Stimulated activated CD8-positive, alpha-beta memory T cell treated with anti-CD3 and anti-CD28 coated beads, Interleukin-2, amount 100 ng/mL, for 1 hour (primary cell): ENCODE measurements at places on chromosomes 2 and 18.

DNA sequence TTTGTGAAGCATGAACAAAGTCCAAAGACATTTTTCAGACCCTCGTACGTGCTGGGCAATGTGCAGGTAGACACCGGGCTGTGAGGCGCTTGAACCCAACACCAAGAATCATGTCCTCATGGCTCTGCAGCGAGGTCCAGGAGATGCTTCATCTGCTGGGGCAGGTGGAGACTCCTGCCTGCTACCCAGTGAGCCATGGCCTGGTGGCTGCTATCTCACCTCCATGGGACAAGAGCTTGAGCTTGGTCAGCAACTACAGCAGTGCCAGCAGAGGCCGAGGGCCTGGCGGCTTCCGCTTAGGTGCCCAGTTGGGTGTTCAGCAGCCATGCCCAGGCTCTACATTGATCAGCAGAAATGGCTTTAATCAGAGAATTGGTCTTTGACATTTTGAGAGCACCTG lies 281.0 kb upstream of the HS6ST1 start:
- no peak for DNase-seq

DNA sequence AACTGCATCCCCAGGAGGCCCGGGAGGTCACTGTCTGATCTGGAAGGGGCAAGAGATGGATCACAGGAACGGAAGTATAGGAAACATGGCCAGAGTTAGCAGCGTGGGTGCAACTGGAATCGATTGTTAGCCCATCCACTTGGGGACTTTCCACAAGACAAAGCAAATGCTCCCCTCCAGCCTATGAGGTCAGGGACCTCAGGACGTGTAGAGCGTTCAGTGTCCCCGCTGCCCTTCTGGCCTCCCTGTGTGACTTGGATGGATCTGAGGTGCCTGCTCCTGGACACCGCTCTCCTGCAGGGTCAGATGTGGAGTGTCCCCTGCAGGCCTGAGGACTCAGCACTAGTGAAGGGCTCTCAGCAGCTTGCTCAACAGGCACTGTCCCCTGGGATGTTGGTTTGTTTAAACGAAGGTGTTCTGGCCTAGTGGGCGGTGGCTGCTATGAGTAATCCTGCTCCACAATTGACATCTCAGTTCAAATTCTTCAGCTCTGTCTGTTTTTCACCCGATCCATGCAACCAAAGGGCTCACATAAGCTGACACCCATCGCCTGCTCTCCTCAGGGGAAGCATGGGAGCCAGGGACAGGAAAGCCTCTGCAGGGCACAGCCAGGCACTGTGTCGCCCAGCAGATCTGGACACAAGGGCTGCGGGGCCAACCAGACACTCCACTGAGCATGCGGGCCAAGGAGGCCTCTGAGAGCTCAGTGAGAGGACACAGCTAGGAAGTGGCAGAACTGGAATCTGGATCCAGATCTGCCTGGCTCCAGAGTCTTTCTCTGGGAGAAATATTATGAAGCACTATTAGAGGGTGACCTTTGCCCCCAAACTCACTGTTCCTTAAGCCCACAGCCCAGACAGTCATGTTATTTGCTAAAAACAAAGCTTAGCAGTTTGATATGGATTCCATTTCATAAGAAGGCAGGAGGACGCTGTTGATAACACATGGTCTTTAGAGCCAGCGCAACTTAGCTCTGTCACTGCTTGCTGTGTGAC lies 78.5 kb downstream of the RHOB start:
- no peak for DNase-seq

DNA sequence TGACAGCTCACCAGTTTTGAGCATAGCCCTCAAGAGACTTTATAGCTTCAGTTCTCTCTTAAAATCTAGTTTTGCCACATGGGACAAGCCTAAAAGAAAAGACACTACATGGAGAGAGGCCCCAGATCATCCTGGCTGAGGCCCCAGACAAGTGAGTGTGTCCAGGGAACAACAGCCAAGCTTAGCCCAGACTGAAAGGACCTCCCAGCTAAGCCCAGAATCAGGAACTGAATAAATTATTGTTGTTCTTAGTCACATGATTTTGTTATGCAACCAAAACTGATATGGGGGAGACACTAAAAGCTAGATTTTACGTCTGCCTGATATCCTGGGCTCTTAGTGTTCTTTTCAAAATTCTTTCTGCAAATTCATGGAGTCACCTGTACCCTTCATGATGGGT lies 29.3 kb upstream of the LBH start:
- DNase-seq = no peak

GRCh38 chr2:85838641-85839040 lies 50.1 kb downstream of the ST3GAL5 start:
- DNase-seq = no peak
